ENCODE measurements at places on chromosomes 7 and 10.

DNA sequence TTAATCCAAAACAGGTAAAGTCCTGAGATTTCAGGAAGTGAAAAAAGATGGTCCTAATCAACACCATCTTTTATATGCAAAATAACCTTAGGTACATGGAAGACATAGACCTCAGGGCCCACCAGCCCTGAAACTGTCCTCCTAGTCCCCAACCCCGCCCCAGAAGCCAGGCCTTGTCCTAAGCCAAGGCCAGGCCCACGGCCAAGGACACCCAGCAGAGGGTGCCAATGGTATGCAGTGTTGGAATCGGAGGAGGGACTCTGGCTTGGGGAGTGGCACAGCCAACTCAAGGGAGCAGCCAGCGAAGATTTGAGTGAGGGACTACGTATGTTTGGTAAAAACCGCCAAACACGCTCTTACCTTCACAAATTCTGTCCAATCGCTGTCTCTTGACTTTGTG lies 96.7 kb downstream of the ZRANB1 start:
- H3K27ac ChIP-seq = no peak overlapping the region
- no peak for DNase-seq
- H3K4me1 ChIP-seq = no peaks in the 10 kb centered on the region
- H3K27me3 ChIP-seq = no peaks in the 10 kb centered on the region
- no peak overlapping the region for H3K4me3 ChIP-seq

- peak overlapping the region; percentile 81 for H3K4me3 ChIP-seq
- H3K27ac ChIP-seq = peak overlapping the region; percentile 73
- DNase-seq = peak; percentile 62
Observed at GRCh38 chr7:92835851-92836488, 403 bp downstream of the CDK6 start.

- DNase-seq = no peak
- H3K4me1 ChIP-seq = no peaks in the 10 kb centered on the region
- no peak overlapping the region for H3K27ac ChIP-seq
Observed at GRCh38 chr7:54556121-54556520, 13.9 kb downstream of the VSTM2A start.

DNA sequence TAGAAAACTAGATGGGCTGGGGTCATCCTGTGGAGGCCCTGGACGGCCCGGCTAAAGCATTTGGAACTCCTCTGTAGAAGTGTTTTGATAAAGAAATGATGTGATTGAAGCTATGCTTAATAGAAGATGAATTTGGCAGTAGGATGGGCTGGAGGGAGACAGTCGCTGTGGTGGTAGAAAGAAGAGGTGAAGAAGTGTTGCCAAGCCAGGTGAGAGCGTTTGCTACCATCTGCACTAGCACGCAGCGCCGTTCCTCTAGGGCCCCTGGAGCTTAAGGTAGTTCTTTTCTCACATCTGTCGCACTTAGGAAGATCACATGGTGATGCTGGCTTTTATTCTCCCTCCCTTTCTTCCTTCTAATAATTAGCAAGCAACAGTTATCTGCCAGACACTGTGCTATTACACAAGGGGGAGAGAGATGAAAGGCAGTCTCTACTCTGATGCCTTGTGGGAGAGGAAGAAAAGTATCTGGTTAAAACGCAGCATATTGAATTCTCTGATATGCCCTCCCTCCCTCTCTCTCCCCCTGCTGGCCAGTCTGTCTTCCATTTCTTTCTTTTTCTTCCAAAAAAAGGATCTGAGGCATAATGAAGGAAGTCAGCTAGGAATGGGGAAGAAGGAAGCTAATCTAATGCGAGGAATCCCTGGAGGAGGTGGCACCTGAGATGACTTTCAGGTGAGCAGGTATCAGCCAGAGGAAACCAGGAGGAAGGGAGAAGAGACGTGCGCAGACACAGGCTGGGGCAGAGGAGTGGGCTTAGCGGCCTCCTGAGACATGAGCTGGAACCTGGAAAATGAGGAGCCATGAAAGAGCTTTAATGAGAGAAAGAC lies 162.3 kb upstream of the KLF14 start:
- no peak overlapping the region for H3K27ac ChIP-seq
- no peaks in the 10 kb centered on the region for H3K27me3 ChIP-seq
- no peak overlapping the region for H3K4me3 ChIP-seq
- no peak for DNase-seq
- no peaks in the 10 kb centered on the region for H3K36me3 ChIP-seq

DNA sequence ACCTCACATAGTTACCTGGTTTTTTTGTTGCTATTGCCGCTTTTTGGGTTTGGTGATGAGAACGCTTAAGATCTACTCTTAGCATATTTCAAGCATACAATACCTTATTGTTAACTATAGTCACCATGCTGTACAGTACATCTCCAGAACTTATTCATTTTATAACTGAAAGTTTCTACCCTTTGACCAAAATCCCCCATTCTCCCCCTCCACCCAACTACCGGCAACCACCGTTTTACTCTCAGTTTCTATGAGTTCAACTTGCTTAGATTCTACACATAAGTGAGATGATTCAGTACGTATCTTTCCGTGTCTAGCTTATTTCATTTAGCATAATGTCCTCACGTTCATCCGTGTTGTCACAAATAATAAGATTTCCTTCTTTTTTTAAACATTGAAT lies 86.7 kb upstream of the IL6 start:
- no peak overlapping the region for H3K4me3 ChIP-seq
- no peaks in the 10 kb centered on the region for H3K27me3 ChIP-seq
- H3K27ac ChIP-seq = no peak overlapping the region

DNA sequence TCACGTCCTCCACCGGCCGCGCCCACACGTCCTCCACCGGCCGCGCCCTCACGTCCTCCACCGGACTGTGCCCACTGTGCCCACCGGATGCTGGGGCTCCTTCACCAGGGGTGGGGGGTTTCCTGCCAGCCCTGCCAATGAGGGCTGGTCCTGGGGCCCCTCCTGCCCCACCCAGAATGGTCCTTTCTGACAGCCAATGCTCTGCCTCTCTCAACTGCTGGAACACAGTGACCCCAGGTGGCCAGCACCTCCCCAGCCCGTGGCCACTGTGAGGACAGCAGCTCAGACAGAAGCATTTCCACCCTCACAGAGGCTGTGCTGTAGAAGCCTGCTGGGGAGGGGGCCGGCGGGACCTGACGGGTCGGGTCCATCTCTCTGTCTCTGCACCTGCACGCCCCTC lies 90.1 kb upstream of the DNAAF5 start:
- H3K4me3 ChIP-seq = no peak overlapping the region
- peak overlapping the region; percentile 47 for H3K27ac ChIP-seq
- no peaks in the 10 kb centered on the region for H3K36me3 ChIP-seq
- H3K4me1 ChIP-seq = no peaks in the 10 kb centered on the region
- no peaks in the 10 kb centered on the region for H3K27me3 ChIP-seq

DNA sequence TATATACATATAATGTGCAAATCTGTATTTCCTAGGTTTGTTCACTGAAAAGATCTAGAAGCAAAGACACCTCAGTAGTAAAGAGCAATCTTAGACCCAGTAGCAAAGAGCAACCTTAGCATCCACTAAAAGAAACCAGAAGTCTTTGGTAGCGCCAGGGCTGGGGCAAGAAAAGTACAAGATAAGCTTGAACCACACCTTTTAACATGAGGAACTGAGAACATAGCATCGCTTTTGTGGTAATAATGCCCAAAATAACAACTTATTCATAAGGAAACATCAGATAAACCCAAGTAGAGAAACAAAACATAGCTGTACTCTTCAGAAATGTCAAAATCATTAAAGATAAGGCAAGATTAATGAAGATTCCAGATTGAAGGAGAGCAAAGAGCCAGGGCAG lies 173.4 kb downstream of the IMMP2L start:
- H3K36me3 ChIP-seq = no peaks in the 10 kb centered on the region
- no peak overlapping the region for H3K27ac ChIP-seq
- H3K4me3 ChIP-seq = no peak overlapping the region
- H3K4me1 ChIP-seq = no peaks in the 10 kb centered on the region

DNA sequence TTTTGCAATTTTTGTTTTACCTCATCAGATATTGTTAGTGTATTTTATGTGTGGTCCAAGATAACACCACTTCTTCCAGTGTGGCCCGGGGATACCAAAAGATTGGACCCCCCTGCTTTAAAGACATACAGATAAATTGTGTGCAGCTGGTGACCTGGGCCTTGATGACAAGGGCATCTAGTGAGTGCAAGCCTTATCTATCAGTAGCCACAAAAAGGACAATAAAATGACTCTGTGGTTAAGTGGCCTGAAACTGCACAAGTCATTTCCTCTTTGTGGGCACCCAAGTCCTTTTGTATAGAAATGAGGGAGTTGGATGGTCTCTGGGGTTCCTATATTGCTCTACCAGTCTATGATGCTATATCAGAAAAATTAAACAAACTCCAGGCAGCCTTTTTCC lies 98.1 kb downstream of the PARD3 start:
- H3K4me3 ChIP-seq = no peak overlapping the region
- DNase-seq = no peak
- no peaks in the 10 kb centered on the region for H3K4me1 ChIP-seq
- H3K36me3 ChIP-seq = no peaks in the 10 kb centered on the region
- H3K27ac ChIP-seq = no peak overlapping the region
- H3K27me3 ChIP-seq = no peaks in the 10 kb centered on the region

DNA sequence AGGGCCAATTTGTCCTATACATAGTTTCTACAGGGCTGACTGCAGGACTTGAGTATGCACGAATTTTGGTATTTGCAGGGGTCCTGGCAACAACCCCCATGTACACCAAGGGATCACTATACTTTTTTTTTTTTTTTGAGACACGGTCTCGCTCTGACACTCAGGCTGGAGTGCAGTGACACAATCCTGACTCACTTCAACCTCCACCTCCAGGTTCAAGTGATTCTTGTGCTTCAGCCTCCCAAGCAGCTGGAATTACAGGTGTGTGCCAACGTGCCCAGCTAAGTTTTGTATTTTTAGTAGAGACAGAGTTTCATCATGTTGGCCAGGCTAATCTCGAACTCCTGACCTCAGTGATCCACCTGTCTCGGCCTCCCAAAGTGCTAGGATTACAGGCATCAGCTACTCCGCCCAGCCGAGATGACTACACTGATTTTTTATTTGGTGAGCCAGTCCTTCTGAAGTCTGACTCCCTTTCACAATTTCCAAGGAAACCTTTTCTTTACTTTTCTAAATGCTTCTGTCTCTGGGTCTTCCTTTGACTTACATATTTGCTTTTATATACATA lies 19.8 kb downstream of the CFAP70 start:
- H3K4me3 ChIP-seq = no peak overlapping the region
- no peaks in the 10 kb centered on the region for H3K36me3 ChIP-seq
- DNase-seq = no peak
- no peaks in the 10 kb centered on the region for H3K4me1 ChIP-seq
- no peak overlapping the region for H3K27ac ChIP-seq

DNA sequence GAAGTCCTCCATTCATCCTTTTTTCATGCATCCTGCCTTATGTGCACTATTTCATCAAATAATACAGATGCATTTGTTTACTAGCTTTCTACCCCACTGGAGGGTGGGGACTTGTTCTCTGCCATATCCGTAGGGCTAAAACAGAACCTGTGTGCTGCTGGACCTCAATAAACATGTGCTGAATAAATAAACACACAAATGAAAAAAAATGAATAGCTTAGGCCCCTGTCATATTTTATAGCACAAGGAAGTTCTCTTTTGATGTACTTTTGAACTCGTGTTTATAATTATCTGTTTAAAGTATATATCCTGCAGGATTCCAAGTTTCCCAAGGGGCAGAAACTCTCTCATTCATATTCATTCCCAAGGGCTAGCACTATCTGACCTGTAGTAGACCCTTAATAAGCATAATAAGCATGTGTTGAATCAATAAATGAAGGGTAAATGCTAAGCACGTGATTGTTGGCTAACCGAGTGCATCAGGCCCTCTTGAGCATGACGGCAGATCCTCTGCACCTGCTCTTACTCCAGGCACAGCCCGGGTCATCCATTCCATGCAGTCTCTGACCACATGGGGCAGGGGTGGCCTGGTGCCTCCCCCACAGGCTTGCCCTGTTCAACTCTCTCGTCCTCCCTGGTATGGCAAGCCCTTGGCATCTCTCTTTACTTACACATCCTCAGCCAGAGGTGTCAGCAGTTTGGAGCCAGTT lies 474.1 kb upstream of the ZMIZ1 start:
- no peaks in the 10 kb centered on the region for H3K27me3 ChIP-seq
- no peaks in the 10 kb centered on the region for H3K4me1 ChIP-seq
- H3K27ac ChIP-seq = no peak overlapping the region
- no peak for DNase-seq
- no peaks in the 10 kb centered on the region for H3K36me3 ChIP-seq
- H3K4me3 ChIP-seq = no peak overlapping the region

GRCh38 chr10:60323162-60323561 lies 66.5 kb downstream of the ANK3 start:
- no peaks in the 10 kb centered on the region for H3K36me3 ChIP-seq
- no peaks in the 10 kb centered on the region for H3K4me1 ChIP-seq
- DNase-seq = no peak
- no peak overlapping the region for H3K27ac ChIP-seq

DNA sequence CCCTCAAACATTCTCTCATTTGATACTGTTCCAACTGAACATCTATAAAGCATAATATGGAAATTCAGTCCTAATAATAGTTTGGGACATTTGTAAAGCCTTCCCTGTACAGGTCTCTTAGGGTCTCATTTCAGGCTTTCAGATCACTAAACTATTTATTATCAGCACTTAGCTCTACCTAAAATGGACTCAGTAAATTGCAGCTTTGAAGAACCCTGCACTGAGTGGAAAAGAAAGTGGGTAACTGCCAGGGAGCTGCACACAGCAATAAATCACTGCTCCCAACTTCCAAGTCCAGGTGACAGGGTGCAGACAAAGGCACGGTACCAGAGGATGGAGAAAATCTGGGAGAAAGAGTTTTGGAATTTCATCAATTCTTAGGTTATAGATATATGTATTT lies 164.9 kb upstream of the AOAH start:
- H3K4me3 ChIP-seq = no peak overlapping the region
- no peak overlapping the region for H3K27ac ChIP-seq
- H3K36me3 ChIP-seq = peaks cover 12% of the 10 kb centered on the region
- H3K27me3 ChIP-seq = no peaks in the 10 kb centered on the region
- DNase-seq = no peak

GRCh38 chr10:124657806-124658205 lies 86.4 kb downstream of the FAM53B start:
- no peaks in the 10 kb centered on the region for H3K36me3 ChIP-seq
- H3K4me1 ChIP-seq = peaks cover 89% of the 10 kb centered on the region
- H3K4me3 ChIP-seq = no peak overlapping the region

GRCh38 chr10:91694170-91694794 lies 61.4 kb upstream of the PPP1R3C start:
- H3K4me3 ChIP-seq = no peak overlapping the region
- H3K27me3 ChIP-seq = peaks cover 3% of the 10 kb centered on the region
- H3K27ac ChIP-seq = no peak overlapping the region
- H3K36me3 ChIP-seq = no peaks in the 10 kb centered on the region

DNA sequence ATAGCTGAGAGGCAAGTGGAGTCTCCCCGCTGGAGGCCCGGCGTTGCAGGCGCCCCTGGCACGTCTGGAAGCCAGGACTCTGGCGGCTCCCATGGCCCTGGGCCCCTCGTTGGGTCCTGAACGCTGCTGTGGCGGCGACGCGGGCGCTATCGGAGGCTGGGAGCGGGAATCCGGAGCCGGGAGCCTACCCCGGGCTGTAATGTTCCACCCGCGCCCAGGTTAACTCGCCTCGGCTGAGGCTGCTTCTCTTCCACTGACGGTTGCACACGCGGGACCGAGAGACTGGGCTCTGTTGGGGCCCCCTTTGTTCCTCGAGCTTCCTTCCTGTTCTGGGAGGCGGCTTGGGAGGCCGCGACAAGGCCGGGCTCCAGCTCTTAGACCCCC lies 1.3 kb upstream of the HOXA5 start:
- DNase-seq = no peak
- peaks cover 35% of the 10 kb centered on the region for H3K27me3 ChIP-seq
- H3K27ac ChIP-seq = no peak overlapping the region
- H3K4me3 ChIP-seq = no peak overlapping the region
- H3K4me1 ChIP-seq = no peaks in the 10 kb centered on the region
